ENCODE measurements at places on chromosomes 4 and X.

GRCh38 chr4:4574792-4575191 is 32.9 kb upstream of the STX18 start:
- no peak for DNase-seq

GRCh38 chrX:20514358-20514757 is 247.6 kb upstream of the RPS6KA3 start:
- no peak for DNase-seq

DNA sequence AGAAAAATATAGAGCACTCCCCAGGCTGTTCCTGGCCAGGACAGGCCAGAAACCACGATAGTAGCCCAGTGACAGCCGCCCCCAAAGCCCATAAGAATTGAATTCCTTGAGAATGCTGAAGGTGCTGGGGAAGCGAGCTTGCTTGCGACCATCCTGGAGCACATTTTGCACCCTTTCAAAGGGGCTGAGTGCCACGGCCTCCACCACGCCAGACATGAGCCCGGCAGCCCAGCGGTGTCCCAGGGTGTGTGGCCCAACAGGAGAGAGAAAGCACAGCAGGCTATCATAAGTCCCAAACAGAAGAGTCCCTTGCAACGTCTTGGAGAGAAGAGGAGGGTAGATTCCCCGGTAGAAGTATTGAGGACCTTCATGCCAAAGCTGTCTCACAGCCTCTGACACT is 7.6 kb upstream of the ZCCHC18 start:
- no peak for DNase-seq

DNA sequence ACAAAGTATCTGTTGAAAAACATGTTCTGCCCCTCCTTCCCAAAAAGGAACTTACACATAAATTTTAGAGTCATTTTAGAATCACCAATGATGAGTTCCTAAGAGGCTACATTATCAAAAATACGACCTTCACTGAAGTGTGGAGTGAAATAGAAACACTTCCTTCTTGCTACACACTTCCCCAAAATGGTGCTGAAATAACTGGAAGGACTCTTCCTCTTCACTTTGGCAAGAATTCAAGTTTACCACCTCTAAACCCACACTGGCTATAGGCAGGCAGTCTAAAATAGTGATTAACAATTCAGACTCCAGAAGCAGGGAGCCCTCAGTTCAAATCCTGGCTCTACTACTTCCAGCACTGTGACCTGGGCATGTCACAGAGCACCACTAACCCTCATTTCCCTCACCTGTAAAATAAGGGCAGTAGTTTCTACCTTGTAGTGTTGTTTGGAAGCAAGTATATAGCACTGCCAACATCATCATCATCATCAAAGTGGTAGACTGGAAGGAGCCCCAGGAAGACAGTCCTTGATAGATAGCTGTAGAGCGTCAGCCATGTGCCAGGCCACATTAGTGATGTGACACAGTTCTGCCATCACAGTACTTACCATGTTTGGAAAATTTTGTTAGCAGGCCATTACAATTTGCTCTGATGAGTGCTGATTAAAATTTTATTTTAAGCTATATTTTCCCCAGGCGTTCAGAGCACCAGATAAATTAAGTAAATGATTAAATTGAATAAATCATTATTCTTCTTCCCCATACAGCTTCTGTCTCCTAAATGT is 103.3 kb downstream of the PARM1 start:
- no peak for DNase-seq

GRCh38 chr4:167428156-167428555 is 193.9 kb upstream of the SPOCK3 start:
- no peak for DNase-seq

GRCh38 chr4:39699687-39700409 is 1.9 kb downstream of the UBE2K start:
- no peak for DNase-seq

DNA sequence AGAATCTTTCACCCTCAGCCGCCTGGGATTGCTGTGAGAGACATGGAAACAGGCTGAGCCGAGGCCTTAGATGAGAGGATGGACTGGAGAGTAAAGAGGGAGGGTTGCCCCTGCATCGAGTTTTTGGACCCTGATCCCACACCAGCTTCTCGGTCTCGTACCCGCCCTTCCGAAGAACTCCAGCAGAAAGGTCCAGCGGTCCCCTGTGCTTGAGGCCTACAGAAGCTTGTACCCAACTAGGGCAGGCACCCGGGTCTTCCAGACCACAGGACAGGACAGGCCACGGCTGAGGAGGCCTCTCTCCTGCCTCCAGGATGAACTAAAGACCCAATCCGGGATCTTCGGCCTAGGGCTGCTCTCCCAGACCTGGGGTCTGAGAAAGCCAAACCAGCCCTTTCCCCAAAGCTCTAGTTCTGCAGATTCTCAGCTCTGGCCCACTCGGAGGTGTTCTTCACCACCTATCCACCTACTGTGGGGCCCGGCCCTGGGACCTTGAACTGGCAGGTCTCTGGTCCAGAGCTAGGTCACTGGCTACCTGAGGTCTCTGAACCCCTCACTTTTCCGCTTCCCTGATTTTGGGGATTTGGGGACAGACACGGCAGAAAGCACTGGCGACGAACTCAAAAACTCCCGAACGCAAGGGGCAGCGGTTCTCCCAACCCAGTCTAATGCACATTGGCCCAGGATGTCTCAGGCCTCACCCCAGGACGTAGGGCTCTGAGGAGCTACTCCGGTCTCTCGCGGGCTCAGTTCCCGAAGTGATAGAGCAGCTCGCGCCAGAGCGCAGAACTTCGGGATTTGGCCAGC is 1.1 kb downstream of the NKX3-2 start:
- DNase-seq = no peak

- DNase-seq = no peak
Observed at GRCh38 chrX:43679778-43680177, 23.7 kb downstream of the MAOA start.

DNA sequence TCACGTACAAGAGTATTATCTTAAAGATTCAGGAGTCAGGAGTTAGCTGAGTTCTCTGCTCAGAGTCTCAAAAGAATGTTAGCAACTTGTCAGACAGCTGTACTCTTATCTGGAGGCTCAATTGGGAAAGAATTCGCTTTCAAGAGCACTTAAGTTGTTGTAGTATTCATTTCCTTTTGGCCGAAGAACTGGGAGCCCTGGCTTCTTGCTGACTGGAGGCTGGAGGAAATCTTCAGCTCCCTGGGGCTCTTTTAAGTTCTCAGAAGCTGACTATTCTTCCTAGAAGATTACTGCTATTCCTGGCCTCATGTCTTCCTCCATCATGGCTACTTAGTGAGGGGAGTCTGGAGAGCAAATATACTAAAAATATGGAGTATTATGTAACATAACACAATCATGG is 587.2 kb downstream of the EPHA5 start:
- DNase-seq = no peak

- no peak for DNase-seq
Observed at GRCh38 chrX:41722816-41723618, 964 bp upstream of the GPR82 start.

- no peak for DNase-seq
Observed at GRCh38 chr4:62531731-62532130, 1331.6 kb downstream of the ADGRL3 start.

GRCh38 chrX:153935326-153935851 is 552 bp upstream of the NAA10 start:
- no peak for DNase-seq

DNA sequence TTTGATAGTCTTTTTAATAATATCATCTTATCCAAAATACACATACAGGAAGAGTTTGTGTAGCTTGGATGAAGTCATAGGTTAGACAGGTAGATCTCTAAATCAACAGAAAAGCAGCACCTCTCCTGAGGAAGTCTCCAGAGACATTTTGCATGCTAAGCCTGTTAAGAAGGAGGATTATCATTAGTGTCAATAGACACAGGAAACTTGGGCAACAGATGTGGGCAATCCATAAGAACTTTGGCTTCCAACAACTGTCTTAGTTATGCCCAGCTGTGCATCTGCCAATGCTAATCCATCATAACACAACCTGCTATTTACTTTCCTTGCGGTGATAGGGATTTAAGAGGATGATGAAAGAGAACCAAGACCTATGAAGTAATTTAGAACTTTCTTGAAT is 1052.6 kb downstream of the RPA4 start:
- no peak for DNase-seq

- DNase-seq = no peak
Observed at GRCh38 chr4:24514808-24515207, 69.5 kb downstream of the DHX15 start.

DNA sequence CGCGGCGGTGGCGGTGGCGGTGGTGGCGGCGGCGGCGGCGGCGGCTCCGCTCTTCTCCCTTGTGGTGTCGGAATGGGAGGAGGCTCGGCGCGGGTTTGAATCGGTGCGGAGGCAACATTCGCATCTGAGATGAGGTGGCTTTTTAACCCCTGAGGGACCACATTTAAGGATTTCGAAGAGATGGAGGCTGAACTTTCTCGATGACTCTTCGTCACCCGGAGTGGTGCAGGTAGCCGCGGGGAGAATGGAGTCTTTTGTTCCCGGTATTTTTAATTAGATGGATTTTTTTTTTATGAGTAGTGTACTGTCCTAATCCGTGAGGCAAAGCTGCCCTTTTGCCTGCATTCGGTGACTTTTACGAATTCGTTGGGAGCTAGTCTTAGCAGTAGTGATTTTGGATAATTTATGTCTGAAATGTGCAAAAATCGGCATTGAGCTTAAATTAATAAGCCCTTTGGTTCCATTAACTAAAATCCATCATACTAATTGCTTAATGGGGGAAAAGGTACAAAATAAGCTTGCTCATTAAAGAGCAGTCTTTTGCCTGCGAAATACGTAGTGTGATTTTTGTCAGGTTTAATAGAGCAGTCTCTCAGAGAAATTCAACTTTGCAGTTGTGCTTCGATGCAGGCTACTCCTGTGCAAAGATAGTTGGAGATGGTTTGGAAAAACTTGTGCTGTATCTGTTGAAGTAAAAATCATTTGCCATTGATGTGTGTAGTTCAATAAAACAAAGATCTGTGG is 206.2 kb downstream of the TENM3 start:
- DNase-seq = peak; percentile 40

GRCh38 chr4:52099860-52100461 is 48.9 kb downstream of the SPATA18 start:
- no peak for DNase-seq

GRCh38 chr4:108560616-108561015 is 59.8 kb upstream of the RPL34 start:
- no peak for DNase-seq

- DNase-seq = no peak
Observed at GRCh38 chr4:62302710-62303109, 1102.6 kb downstream of the ADGRL3 start.

GRCh38 chr4:147360301-147360700 is 120.6 kb upstream of the EDNRA start:
- no peak for DNase-seq

DNA sequence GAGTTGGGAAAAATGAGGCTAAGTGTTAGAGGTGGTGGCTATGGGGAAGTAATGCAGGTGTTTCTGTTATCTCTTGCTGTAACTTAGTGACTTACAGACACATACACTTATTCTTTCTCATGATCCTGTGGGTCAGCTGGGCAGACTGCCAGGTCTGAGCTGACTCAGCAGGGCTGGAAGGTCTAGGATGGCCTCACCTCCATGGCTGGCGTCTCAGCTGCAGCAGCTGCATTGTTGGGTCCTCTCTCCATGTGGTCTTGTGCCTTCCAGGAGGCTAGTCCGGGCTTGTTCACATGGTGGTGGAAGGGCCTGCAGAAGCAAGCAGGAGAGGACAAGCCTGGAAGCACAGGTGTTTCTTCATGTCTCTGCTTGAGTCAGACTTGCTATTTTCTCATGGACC is 172.7 kb downstream of the NHS start:
- DNase-seq = no peak

- DNase-seq = no peak
Observed at GRCh38 chr4:145186729-145187128, 6.3 kb upstream of the OTUD4 start.

DNA sequence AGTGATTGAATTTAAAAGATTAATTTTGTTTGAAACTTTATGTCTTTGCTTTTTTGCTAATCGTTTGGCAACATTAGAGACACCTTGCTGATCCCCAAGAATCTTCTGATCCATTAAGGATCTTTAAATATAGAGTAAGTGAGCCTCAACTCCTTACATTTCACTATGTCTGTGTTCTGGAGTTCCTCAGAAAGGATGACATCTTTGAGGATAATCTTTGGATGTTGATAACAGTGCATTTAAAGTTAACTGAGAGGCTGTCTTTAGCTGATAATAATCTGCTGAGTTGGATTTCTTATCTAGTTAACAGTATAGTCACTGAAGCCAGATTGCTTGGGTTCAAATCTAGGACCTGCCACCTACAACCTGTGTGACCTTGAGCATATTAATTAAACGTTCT is 221.6 kb upstream of the EMCN start:
- no peak for DNase-seq

- DNase-seq = no peak
Observed at GRCh38 chrX:153769865-153770600, 6.0 kb downstream of the PLXNB3 start.

DNA sequence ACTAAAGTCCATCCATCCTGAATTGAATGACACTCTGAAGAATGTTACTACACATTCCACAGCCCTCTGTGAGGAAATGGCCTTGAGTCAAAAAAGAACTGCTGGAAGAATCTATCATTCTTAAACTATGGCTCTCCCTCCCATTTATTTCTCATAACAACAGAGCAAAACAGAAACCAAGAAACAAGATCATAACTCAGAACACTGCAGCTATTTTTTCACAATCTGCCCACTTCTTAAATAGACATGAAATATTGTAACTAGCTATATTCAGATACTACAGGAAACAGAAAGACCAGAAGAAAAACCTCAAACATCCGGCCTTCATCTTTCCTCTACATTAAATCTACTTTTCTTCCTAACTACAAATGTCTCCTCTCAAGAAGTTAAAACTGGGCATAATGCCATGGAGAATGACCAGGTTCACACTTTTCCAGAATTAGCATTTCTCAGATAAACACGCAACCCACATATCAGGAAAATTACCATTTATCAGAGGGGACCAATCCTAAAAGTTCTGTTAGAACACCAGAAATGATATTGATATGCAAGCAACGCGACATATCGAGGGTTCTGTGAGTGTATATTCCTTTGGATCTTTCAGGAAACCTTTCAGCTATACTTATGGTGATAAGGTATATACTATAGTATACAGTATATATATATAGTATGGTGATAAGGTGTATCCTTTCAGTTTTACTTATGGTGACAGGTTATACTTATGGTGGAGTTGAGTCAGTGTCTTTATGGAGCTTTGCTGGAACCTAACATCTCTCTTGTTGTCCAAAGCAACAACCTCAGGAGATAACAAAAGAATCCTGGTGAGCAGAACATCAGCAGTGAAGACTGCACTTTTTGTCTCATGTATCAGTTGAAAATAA is 60.4 kb upstream of the IRF2 start:
- no peak for DNase-seq

- no peak for DNase-seq
Observed at GRCh38 chr4:18103876-18104605, 82.5 kb upstream of the LCORL start.

Data from NT2/D1 (cell line).